ENCODE measurements at places on chromosomes 4 and X. TPM values are rescaled to one million over a fixed set of nuclear protein-coding genes. Genes with fewer than 3 reads are reported as not detected.

- DNase-seq, result no peak
These were observed 248.9 kb downstream of the SLC7A11 start for GRCh38 chr4:137993232-137993631.

DNA sequence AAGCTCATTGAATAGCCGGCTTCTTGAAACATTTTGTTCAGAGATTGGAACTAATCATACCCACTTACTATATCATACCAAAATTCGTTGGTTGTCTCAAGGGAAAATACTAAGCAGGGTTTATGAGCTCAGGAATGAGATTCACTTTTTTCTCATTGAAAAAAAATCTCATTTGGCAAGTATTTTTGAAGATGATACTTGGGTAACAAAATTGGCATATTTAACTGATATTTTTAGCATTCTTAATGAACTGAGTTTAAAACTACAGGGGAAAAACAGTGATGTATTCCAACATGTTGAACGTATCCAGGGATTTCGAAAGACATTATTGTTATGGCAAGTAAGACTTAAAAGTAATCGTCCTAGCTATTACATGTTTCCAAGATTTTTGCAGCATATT is 6.4 kb downstream of the FAM200B start:
- DNase-seq, result no peak

DNA sequence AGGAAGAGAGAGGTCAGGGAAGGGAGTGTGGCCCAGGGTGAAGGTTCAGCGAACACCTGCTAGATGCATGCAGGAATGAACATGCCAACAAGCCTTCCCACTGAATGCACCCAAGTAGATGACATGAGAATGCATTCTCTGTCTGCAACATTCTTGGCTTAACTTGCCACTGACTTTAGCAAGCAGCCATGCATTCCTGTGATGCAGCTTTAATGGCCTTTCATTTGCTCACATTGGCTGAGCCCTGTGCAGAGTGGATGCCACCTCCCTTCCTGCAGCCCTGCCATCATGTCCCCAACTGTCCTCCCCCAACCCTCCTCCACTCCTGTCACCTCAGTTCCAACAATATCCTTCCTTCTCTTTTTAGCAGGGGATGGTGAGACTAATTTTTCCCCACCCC is 25.3 kb upstream of the MTNR1A start:
- DNase-seq, result no peak

GRCh38 chr4:101086801-101087586 is 260.3 kb downstream of the PPP3CA start:
- no peak for DNase-seq

Gene ZCCHC12
- not detected for total RNA-seq

DNA sequence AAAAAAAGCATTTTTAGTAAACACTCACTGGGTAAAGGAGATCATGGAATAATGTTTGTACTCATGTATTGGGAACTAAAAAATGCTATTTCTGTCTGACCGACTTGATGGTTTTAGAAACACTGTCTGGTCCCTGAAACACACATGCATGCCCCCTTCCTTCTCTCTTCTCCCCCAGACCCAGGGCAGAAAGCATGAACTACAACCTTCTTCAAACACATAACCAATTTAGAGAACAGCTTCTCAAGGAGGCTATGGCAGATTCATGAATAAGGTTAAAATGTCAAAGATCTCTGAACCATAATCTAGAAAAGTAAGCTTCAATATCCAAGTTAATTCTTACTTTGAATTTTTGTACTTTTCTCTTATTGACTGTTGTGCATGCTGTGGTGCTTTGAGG is 6.0 kb downstream of the CCNA2 start:
- no peak for DNase-seq

Gene EGF
- not detected for total RNA-seq

DNA sequence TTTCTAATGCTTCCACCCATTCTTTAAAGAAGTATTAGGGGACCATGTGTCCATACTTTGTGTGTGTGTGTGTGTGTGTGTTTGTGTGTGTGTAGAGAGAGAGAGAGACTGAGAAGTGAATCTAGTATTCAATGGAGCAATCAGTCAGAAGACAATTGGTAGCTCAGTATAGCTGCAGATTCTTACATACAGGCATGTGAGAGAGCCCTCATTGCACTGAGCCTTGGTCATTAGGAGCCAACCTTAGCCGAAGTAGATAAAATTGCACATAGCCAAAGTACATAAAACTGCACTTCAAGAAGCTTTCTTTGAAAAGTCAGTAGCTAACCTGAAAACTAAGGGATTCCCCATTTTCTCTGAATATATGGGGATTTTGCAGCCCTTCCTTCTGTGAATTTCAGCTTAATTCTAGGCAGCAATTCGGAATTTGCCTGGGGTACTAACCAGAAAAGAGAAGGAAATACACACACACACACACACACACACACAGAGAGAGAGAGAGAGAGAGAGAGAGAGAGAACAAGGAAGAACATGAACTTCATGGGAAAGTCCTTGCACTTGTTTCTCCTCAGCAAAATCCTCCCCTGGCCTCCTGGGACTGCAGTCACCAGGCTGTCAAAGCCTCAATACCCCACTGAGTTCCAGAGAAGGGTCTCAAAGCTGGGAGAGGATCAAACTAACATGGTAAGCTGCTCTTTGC is 1.7 kb upstream of the PRDM8 start:
- no peak for DNase-seq

DNA sequence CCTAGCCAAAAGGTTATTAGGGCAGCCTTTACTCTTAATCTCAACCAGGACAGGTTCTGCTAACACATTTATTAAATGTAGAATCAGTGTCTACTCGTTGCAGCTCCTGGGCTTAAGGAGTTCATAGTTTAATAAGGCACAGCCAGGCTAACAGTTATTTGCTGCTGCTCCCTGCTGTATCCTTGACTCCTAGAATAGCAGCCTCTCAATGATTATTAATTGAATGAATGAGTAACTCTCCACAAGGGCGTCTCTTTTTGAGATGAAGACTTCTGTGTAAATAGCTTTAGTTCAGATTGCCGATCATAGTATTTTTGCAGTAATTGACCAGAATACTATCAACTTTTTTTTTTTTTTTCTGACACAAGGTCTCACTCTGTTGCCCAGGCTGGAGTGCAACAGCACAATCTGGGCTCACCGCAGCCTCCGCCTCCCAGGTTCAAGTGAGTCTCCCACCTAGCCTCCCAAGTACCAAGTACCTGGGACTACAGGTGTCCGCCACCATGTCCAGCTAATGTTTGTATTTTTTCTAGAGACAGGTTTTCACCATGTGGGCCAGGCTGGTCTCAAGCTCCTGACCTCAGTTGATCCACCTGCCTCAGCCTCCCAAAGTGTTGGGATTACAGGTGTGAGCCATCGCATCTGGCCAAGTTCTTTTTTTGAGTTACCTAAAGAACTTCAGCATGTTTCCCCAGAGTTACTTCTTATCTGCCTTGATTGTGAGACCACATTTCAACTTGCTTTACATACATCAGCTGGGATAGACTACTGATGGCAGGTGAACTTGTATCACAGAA is 2.9 kb downstream of the UGDH start:
- no peak for DNase-seq

Gene GIMD1
- not detected for total RNA-seq

DNA sequence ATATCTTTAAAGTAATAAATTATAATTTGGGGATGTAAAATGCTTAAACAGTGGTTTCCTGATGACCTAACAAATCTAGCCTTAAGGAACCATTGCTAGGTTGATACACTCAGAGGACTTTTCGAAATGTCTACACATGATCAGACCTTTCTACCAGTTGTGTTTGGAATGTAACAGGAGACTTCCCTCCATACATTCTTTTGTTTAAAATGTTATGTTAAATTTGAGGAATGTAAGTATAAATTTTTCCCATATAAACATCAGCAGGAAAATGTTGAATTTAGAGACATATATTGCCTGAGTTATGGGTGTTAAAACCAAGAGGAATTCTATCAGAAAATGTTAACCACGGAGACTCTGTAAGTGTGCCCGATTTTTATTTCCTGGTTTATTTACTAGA is 190.6 kb upstream of the SPRY1 start:
- DNase-seq, result no peak

- no peak for DNase-seq
These were observed 17.2 kb upstream of the MYOZ2 start for GRCh38 chr4:119118397-119118796.

Gene GUCY1A1
- total RNA-seq, result 0.44 TPM

GRCh38 chr4:88185906-88186305 is 27.5 kb upstream of the ABCG2 start:
- no peak for DNase-seq

DNA sequence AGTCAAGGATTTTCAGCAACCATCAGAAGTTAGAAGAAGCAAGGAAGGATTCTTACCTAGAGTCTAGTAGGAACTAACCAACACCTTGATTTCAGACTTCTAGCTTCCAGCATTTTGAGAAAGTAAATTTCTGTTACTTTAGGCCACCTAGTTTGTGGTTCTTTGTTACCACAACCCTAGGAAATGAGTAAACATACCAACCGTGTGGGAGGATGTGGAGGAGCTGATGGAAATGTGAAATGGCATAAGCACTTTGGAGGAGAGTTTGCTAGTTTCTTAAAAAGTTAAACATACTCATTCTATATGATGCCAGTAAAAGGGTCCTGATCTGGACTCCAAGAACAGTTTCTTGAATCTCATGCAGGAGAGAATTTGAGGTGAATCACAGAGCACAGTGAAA is 679.4 kb downstream of the PDHA2 start:
- no peak for DNase-seq

All from T-cell (primary cell).